ENCODE measurements at places on chromosomes 13 and 19.

DNA sequence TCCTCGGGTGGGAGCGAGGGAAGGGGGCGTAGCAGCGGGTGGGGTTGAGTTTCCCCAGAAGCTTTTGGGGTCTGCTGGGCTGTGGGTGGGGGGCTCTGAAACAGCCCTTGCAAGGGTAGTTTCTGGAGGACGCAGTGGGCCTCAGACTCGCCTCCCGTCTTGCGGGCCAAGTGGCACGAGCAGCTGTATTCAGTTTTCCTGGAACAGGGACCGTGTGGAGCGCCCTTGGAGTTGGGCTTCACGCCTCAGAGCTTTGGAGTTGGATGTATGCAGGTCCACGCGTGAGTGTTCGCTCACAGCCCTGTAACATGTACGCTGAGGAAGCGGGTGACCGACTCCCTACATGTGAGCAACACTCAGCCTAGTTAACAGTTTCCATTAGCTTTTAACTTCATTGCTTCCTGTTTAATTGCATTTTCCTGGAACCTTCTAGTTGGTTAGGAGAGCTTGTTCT, 603 bp downstream of the TM9SF2 start:
- DNase-seq = peak; percentile 32

DNA sequence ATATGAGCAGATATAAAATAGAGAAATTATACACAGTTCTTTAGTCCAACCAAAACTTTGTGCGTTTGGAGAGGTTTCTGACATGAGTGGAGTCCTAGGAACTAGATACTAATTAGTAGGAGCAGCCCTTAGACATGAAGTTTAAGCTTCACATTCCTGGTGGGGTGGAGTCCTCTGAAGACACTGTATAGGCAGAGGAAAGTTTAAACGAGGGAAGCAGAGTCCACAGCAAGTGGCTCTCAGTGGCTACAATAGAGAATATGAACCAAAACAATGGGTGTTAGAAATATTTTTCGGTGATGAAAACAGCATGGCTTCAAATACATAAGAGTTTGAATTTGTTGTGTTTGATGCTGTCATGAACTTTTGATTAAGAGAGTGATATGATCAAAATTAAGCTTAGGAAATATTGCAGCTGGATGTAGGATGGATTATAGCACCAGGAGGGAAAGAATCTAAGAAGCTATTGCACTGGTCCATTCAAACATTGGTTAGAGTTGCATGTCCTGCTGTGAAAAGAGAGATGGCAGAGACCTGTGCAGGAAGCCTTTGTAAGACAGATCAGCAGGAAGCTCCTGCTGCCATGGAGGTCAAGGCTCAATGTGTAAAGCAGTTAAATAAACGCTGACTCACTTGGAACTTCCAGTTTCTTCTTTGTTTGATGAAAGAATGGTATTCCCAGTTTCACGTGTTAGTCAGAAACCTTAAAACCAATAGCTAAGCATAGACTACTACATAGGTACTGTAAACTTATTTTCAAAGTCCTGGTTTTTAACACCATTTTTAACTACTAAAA, 175.2 kb downstream of the TDRD3 start:
- no peak for DNase-seq

DNA sequence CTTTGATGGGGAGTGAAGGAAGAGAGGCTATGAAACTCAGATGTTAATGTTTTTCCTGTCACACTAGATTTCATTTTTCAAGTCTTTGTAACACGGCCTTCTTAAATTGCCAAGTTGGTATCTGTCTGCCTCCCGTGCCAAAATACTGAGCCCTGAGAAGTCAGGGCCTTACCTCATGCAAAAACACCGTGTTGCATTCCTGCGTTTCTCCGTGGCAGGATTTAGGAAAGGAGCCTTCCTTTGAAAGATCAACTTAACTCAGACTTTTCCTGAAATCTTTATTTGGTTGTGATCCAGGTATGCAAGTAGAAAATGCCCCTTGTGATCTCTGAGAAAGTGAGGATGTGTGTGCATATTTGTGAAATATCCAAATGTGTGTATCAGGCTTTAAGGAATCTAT, 1291.0 kb upstream of the SLC10A2 start:
- DNase-seq = no peak

DNA sequence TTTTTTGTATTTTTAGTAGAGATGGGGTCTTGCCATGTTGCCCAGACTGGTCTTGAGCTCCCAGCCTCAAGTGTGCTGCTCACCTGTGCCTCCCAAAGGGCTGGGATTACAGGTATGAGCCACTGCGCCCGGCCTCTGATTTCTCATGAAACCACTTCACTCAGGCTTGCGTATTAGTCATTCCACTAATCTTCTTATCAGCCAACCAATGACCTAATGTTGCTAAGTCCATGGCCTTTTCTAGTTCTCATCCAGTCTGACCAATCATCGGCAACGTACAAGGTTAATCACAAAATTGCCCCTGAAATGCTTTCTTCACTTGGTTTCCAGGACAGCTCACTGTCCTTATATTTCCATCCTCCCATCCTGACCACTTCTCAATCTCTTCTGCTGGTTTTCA, 605.3 kb upstream of the SLC10A2 start:
- no peak for DNase-seq

GRCh38 chr13:24287748-24288287, 21.6 kb upstream of the C1QTNF9 start:
- DNase-seq = no peak

DNA sequence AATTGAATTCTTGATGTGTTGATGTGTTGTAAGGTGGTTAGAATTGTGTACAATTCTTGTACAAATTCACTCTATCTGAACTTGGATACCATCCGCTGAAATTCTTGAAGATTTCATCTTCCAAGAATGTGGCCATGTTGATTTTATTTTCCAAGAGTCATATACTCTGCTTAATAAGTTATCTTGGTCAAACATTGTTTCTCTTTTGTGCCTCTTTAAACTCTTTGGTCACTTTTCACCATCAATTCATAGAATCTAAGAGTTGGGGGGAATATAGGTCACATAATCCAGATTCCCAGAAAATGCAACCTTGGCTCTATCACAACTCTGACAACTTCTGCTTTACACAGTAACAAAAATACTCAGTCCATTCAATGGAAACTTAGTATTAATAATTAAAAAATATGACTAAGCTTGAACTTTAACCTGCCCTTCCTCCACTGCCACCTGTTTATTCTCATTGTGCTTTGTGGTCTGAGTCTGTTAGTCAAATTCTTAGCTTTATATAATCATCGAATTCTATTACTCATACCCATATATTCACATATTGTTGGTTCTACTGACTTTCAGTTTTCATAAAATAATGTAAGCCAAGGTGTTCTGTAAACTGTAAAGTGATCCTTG, 373.2 kb downstream of the LMO7 start:
- no peak for DNase-seq

DNA sequence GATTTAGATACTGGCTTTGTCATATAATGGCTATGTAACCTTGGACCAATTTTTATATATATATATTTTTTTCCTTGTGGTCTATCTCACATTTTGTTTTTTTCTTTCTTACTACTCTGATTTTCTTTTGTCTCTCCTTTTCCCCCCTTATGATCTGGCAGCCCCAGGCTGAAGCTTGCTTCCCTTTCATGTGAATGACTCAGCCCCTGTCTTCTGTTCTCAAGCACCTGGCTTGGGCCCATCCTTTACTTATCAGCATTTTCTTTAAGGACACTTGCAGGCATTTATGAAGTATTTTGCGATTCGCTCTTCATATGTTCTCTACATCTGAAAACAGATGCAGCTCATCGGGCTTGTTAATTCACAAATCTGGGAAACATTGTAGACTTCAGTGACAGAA, 163.6 kb downstream of the SPRY2 start:
- no peak for DNase-seq

GRCh38 chr19:4983346-4984105, 14.6 kb downstream of the KDM4B start:
- no peak for DNase-seq

GRCh38 chr19:38644719-38645118, 2.7 kb upstream of the ACTN4 start:
- DNase-seq = no peak

GRCh38 chr19:7734220-7735203, 2.6 kb upstream of the CLEC4G start:
- no peak for DNase-seq

DNA sequence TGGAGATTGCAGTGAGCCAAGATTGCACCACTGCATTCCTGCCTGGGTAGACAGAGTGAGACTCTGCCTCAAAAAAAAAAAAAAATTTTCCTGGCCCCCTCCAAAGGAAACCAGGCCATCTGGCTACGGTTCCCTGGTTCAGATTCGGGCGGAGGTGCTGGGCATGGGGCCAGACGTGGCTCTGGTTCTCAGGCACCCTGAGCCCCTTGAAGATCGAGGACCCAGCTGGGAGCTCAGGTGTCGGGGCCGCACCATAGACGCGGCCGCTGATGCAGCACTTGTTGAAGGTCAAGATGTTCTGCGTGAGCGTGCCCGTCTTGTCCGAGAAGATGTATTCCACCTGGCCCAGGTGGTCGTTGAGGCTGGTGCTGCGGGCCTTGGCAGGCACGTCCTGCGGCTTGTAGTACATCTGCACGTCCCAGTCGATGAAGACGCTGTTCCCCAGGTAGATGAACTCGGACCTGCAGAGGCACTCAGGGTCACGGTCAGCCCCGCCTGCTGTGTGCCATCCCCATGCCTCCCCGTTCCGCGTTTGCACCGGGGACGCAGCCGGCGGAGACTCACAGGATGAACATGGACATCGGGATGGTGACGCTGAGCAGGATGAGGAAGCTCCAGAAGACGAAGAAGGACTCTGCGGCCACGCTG, 12.3 kb downstream of the ATP8B3 start:
- no peak for DNase-seq

GRCh38 chr13:111960152-111960772, 106.7 kb upstream of the SOX1 start:
- DNase-seq = no peak

DNA sequence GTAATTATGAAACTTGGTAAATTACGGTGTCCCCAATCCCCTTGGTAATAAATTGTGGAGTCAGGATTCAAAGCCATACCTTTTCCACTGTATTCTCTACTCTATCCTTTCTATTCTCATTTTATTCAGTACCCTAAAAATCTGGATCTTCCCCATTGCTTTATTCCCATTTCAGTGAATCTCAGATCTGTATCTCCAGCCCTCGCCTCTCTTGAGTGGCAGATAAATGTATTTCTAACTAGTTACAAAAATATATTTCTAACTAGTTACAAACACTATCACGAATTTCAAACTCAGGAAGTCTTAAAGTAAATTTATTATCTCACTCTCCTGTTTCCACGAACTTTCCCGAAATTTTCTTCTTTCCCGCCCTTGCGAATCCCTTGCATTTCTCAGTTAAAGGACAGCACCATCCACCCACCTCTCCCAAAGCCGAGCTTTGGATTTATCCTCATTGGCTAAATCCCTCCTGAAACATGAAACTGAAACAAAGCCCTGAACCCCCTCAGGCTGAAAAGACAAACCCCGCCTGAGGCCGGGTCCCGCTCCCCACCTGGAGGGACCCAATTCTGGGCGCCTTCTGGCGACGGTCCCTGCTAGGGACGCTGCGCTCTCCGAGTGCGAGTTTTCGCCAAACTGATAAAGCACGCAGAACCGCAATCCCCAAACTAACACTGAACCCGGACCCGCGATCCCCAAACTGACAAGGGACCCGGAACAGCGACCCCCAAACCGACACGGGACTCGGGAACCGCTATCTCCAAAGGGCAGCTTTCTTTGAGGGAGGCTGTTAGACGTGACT, 164.3 kb upstream of the PABPC3 start:
- no peak for DNase-seq

- DNase-seq = no peak
Observed at GRCh38 chr19:30812099-30812678, 440.0 kb downstream of the ZNF536 start.

GRCh38 chr19:2783781-2784145, 690 bp upstream of the SGTA start:
- DNase-seq = no peak

DNA sequence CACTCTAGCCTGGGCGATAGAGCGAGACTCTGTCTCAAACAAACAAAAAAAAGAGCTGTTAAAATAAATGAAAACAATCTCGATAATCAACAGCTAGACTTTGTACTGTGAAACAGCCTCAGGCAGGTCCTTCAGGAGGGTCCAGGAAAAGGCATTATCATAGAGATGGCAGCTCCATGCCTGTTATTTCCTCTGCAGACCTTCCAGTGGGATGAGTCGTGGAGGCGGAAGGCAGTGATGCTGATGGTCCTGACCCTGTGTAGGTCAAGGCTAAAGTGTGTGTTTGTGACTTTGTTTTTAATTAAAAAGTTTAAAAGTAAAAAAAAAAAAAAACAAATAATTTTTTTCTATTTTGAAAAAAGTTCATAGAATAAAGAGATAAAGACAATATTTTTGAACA, 117.4 kb downstream of the TNFRSF19 start:
- DNase-seq = no peak

GRCh38 chr13:36151591-36151990, 20.4 kb upstream of the DCLK1 start:
- DNase-seq = no peak

GRCh38 chr13:59893266-59893665, 270.5 kb downstream of the DIAPH3 start:
- DNase-seq = no peak

DNA sequence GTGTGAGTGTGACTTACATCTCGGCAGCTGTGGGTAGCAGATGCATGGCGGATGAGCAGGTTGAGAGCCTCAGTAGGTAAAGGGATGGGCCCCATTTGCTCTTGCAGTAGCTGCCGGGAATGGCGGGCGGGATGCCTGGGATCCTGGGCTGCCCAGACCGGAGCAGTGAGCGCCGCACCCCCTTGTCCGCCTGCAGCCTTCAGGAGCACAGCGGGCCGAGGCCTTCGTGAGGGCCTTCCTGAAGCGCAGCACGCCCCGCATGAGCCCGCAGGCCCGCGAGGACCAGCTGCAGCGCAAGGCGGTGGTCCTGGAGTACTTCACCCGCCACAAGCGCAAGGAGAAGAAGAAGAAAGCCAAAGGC, 4.1 kb downstream of the POP4 start:
- no peak for DNase-seq

GRCh38 chr19:6378486-6378885, 2.8 kb upstream of the PSPN start:
- peak; percentile 22 for DNase-seq

GRCh38 chr13:33968520-33969507, 150.9 kb downstream of the RFC3 start:
- no peak for DNase-seq

GRCh38 chr13:20716951-20717350, 13.5 kb downstream of the IL17D start:
- peak; percentile 83 for DNase-seq

GRCh38 chr19:39251846-39252245, 3.2 kb upstream of the IFNL4 start:
- DNase-seq = no peak

DNA sequence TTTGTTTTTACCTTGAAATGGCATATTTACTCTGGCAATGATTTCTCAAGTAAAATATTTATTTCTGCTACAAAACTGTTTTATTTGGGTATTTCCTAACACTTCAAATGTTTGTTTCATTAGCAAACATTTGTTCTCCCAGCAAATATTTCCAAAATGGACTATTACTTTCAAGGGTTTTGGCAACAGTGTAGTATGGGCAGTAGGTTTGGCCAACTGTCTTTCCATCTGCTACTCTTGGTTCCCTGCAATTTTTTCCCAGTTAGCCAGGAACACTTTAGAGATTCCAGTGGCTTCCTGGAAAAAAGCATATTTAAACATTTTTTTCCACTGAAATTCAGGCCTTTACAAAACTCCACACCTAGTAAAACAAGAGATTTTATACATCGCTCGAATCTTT, 466.6 kb downstream of the SLITRK6 start:
- DNase-seq = no peak

Measured in D341Med (cell line).